Stimulated activated CD4-positive, alpha-beta T cell treated with anti-CD3 and anti-CD28 coated beads, TNF-alpha, amount 100 ng/mL, for 1 hour (primary cell): ENCODE measurements at places on chromosomes 3 and 15.

- DNase-seq, result no peak
These were observed 121.1 kb upstream of the GOLIM4 start for GRCh38 chr3:168216851-168217250.

DNA sequence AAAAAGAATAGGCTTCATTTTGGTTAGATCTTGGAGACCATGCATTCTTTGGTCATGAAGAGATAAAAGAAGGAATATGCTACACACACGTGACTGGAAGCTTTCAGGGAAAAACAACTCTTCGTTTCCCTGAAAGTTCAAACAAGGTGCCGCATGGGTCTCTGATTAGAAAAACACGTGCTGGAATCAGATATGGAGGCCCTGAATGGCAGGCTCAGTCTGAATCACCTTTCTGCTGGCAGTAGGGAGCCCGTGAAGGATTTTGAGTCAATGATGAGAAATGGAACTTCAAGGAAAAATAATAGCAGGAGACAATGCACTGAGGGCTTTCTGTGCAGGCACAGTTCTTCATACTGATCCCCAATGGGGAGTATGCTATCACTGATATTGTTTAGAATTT lies 99.8 kb upstream of the LRRN1 start:
- no peak for DNase-seq

- no peak for DNase-seq
These were observed 71.7 kb upstream of the SNRK start for GRCh38 chr3:43214616-43215015.

GRCh38 chr3:5645692-5646410 lies 458.3 kb downstream of the EDEM1 start:
- no peak for DNase-seq

DNA sequence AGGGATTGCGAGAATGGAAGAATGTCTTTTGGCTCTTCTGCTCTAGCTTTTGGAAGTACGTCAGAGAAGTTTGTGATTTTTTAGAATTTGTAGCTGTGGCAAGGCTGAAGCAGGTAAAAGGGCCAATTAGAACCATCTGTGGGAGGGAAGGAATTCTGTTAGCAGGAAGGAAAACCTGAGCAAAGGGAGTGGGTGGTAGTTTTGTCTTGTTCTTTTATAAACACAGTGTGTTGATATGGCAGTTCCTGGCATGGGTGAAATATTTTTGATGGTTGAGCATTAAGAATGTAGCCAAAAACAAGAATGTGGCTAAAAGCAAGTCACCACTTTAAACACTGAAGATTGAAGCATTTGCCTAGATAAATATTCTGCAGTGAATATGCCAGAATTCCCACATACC lies 23.8 kb downstream of the DAG1 start:
- DNase-seq, result no peak

GRCh38 chr3:40109641-40110490 lies 199.6 kb upstream of the EIF1B start:
- no peak for DNase-seq

DNA sequence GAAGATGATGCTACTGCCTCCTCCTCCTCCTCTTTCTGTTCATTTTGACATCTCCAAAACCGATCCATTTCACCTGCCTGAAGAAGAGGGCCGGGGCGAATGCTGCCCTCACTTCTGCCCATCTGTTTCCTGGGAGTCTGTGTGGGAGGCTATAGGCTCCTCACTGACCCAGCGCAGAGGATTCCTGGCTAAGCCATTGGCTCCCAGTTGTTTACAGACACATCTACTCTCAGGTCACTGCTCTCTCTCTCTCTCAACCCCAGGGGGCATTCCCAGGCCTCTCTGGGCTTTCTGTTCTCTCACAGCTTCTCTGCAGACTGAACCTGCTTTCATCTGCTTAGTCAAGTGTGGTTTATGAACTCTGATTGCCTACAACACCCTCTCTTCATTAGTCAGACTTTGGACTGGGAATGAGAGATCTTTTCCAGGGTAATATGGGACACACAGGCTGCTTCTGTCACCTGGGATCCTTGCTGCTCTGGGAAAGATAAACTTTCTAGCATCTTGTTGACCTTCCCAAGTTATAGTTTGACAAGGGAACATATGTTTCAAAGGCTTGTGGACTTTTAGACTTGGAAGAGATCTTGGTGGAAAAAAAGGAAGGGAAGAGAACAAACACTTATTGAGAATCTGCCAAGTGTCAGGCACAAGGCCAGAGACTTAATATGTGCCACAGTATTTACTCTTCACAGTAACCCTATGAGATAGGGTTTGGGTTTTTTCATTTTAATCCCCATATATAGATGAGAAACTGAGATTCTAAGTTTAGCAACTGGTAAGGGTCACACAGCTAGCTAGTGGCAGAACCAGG lies 30.2 kb upstream of the USP3 start:
- DNase-seq, result peak; percentile 39

- DNase-seq, result no peak
These were observed 72.5 kb downstream of the OPA1 start for GRCh38 chr3:193665370-193665989.

- no peak for DNase-seq
These were observed 30.5 kb downstream of the DUT start for GRCh38 chr15:48361685-48362084.

DNA sequence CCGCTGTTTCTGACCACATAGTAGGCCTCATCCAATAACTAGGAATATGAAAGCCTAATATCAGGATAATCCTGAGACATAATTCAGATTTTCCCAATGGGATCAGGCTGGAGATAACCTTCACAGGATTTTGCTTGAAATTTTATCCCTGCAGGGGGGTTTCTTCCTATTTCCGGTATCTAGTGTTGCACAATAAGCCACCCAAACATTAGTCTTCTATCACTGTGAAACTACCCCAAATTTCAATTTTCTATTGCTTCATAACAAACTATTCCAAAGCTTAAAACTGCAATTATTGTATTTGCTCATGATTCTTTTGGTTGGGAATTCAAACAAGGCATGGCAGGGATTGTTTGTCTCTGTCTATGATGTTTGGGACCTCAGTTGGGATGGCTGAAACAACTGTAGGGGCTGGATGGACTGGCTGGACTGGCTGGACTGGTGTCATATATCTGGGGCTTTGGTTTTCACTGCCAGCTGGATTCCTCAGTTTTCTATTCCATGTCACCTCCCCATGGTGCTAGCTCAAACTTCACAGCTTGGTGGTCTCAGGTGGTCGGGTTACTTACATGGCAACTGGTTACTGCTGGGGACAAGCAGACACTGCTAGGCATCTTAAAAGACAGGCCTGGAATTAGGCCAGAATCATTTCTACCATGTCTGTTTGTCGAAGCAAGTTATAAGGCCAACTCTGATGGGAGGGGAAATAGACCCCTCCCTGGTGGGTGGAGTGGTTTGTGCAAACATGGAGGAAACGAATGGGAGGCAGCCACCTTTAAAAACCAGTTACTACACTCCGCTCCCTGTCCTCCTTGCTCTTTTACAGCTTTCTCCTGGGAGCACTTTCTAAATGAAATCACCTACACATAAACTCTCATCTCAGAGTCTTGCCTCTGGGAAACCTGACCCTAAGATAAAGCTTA lies 88.2 kb upstream of the STT3B start:
- DNase-seq, result no peak

DNA sequence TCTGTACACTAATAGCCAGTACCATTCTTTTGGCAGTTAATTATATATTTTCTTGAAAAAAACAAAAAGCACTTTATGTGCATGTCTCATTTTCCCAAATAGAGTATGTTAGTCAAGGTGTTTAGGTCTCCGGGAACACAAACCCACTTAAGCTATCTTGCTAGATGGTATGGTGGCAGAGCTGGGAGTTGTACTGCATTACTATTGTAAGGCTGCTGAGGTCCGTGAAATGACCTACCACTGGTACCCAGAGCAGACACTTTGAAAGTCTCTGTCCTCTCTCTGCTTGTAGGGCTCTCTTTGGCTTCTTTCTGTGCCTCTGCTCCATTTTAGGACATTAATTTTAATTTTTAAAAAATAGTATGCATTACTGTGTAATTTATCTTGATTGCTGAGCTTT lies 8.8 kb downstream of the TMOD3 start:
- no peak for DNase-seq

DNA sequence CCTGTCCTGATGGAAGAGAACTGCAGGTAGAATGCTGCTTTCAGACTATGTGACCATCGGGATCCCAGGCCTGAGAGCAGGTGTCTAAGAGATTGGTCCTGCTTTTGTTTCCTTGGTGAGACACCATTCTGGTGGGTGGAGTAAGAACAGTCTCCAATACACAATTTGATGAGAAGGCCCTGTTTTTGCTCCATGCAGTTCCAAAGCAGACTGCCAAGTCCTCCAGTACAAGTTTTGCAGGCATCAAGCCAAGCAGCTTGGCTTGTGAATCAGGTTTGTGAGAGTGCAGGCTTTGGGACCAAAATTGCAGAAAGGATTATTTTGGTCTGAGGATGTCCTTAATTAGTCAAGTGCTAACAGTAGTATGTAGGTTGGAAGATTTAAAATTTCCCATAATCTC lies 381.6 kb downstream of the FOXP1 start:
- no peak for DNase-seq

DNA sequence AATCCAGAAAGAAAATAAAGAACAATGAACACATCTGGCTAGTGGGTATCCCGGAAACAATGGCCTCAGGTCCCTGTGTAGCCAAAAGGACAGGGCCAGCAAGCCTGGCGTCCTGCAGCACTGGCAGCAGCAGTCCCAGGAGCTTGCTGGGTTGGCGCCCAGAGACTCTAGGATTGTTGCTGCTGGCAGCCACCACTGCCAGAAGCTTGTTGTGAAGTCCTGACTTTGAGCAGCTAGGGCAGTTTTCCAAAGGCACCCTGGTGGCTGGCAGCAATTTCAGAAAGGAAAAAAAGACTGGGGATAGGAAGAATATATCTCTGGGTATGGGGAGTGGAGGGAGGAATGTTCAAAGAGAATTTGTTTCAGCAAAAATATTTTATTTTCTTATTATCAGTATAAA lies 11.3 kb downstream of the SHQ1 start:
- no peak for DNase-seq

GRCh38 chr15:57224664-57225063 lies 151.6 kb upstream of the CGNL1 start:
- DNase-seq, result no peak

GRCh38 chr15:33086500-33087121 lies 107.9 kb downstream of the FMN1 start:
- no peak for DNase-seq

GRCh38 chr15:48413304-48413703 lies 82.1 kb downstream of the DUT start:
- DNase-seq, result no peak

- no peak for DNase-seq
These were observed 59.8 kb upstream of the MEX3B start for GRCh38 chr15:82105451-82106215.

- no peak for DNase-seq
These were observed 10.7 kb upstream of the SLC15A2 start for GRCh38 chr3:121883507-121883906.

GRCh38 chr3:45311327-45311726 lies 77.0 kb upstream of the LARS2 start:
- DNase-seq, result no peak

DNA sequence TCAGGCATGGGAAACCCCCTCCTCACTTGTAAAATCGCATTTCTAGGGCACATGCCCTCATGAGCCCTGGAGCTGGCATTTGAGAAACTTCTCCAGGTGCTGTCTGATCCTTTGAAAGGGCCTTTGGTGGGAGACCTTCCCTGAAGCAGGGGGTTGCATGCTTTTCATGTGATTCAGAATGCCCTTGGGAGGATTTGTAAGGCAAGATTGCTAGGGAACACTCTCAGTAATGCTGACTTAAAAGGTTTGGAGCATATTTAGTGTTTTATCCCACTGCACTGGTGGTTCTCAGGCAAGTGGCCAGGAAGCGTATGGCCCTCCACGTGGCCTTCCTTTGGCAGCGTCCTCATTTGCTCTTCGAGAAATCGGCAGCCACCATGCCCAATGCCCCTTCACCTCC lies 164.1 kb downstream of the ARRDC4 start:
- no peak for DNase-seq

- no peak for DNase-seq
These were observed 272.0 kb downstream of the OCA2 start for GRCh38 chr15:27826902-27827714.

- no peak for DNase-seq
These were observed 124.5 kb upstream of the PLXNA1 start for GRCh38 chr3:126858401-126858800.

DNA sequence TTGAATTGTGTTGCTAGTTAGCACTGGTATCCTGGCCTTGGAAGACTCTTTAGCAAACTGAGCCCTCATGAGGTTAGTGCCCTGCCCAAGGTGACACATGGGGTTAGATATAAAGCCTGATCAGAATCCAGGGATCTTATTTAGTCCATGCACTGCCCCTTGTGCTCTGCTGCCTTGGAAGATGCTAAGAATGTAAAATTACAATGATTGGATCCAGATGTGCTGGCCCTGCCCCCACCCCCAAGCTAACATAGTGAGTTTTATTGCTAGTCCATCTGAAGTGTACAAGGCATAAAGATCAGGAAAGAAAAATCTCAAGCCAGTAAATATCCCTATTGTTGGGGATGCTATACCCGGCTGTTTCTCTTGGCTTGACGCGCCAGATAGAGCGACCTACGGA lies 248.1 kb upstream of the C2CD4B start:
- no peak for DNase-seq

DNA sequence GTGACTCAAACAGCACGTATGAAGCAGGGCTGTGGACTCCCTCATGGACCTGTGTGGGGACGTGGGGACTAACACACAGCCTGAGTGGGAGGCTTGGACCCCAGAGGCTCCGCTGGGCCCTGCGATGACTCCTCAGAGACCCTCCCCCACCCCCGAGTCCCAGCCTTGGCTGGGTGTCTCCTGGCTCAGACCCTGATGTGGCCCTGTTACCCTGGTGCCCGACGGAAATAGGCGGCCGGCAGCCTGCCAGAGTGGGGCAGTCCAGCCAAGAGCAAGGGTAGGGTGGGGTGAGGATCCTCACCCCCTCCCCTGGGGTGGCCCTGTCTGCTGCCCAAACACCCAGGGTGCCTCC lies 15.3 kb downstream of the TNK2 start:
- no peak for DNase-seq

DNA sequence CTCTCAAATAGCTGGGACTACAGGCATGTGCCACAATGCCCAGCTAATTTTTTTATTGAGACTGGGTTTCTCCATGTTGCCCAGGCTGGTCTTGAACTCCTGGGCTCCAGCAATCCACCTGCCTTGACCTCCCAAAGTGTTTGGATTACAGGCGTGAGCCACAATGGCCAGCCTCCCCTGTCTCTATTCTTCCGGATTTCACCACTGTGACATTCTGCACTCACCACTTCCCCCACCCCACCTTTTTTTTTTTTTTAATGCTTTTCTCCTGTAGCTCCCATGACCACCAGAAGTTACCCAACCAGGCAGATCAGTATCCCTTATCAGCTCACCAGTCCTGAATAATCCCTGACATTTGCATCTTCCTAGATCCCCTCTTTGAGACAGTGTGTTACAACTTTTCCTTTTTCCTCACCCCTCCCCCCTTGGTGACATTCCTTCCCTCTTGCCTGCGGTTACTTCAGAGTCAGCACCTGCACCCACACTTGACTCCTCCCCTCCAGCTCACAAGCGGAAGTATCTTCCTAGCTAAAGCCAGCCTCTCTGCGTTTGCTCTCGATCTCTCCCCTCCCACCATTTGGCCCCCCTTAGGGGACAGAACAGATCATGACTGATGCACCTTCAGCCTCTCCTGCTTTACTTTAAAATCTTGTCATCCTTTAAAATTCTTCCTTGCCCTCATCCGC lies 13.5 kb upstream of the ZNF592 start:
- DNase-seq, result peak; percentile 29
